Femur (tissue), 1 donor: ENCODE measurements at places on chromosomes 1 and 21.

- peak; percentile 42 for DNase-seq
Observed at GRCh38 chr21:16070207-16070651, 340.4 kb downstream of the USP25 start.

DNA sequence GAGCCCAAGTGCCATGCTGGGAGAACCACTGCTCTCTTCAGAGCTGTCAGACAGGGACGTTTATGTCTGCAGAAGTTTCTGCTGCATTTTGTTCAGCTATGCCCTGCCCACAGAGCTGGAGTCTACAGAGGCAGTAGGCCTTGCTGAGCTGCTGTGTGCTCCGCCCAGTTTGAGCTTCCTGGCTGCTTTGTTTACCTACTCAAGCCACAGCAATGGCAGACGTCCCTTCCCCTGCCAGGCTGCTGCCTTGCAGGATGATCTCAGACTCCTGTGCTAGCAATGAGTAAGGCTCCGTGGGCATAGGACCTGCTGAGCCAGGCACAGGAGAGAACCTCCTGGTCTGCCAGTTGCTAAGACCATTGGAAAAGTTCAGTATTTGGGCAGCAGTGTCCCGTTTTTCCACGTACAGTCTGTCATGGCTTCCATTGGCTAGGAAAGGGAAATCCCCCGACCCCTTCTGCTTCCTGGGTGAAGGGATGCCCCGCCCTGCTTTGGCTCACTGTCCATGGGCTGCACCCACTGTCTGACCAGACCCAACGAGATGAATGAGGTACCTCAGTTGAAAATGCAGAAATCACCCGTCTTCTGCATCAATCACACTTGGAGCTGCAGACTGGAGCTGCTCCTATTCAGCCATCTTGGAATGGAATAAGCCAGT lies 31.9 kb downstream of the CYP4B1 start:
- no peak for DNase-seq

DNA sequence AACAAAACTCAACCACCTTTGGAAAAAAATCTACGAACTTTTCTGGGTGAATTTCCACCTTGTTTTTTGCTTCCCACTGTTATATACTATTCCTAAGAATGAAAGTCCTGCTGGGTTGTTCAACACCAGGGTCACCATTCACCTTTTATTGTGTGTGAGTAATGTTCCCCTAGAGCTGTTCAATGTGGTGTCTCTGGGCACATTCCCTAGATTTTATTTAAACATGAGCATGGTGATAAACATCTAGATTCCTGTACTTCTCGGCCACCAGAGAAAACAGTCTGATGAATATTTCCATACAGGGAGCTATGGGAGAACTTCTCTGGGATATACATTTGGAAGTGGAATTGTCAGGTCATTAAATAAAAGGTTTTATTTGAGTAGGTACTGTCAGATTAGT lies 13.0 kb downstream of the FMN2 start:
- DNase-seq: no peak

- no peak for DNase-seq
Observed at GRCh38 chr1:198359024-198359653, 181.3 kb downstream of the ATP6V1G3 start.

GRCh38 chr1:113453771-113454083 lies 63.4 kb downstream of the MAGI3 start:
- no peak for DNase-seq
